Neuronal stem cell (in vitro differentiated cells): ENCODE measurements at places on chromosomes 5 and 9.

DNA sequence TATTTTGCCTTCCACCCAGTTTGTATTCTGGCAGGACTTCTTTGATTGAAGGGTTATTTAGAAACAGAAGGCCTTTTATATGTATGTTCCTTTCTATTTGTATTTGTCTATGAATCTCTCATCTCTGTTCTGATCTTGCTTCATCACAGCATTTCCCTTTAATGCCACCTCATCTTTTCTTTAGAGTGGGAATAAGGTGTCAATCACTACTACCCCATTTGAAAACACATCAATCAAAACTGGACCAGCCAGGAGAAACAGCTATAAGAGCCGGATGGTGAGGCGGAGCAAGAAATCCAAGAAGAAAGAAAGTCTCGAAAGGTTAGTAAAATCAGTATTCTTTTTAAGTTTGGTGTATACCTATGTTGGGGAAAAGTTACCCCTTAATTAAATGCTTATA lies 36.3 kb downstream of the CD180 start:
- no peak for DNase-seq

DNA sequence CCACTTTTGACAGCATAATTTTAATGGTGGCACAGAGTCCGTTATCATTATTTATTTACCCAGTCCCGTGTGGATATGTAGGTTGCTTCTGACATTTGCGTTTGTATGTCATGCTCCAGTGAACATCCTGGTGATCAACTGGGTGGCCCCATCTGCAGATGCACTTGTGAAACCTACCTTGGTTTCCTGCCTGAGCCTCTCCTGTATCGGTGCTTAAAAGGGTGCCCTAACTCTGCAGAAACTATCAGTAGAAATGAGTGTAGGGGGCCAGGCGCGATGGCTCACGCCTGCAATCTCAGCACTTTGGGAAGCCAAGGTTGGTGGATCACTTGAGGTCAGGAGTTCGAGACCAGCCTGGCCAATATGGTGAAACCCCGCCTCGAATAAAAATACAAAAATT lies 92.1 kb upstream of the IER5L start:
- no peak for DNase-seq

DNA sequence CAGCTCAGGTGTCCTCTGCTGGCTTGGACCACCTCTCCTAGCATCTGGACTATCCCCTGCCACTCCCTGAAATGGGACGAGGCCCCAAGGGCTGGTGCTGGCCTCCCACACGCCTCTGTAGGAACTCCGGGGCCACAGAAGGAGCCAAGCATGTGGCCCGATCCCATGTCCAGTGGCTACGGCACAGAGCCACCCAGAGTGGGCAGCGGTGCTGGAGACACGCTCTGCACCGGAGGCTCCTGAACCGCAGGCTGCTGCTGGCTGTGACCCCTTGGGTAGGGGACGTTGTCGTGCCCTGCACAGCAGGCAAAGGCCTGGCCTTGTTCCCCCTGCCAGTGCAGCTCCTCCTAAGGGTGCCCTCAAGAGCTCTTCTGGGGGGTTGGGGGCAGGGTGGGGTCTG lies 6.4 kb upstream of the CARD9 start:
- no peak for DNase-seq

DNA sequence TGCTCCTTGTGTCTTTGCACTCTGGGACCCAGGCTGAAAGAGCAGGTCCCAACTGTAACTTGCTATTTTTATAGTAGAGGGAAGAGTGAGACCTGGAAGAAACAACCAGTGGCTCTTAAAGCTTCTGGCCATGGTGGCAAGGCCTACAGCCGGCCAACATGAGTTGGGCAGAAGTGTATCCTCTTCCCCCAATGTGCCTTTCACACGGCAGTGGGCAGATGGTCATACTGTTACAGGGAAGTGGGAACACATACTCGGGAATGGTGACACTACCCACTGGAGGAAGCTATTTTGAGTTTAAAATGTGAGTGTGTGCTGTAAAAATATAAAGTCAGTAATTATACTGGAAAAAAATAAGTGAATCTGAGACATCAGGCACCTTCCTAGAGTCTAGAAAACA lies 116.0 kb downstream of the MVB12B start:
- DNase-seq, result no peak

DNA sequence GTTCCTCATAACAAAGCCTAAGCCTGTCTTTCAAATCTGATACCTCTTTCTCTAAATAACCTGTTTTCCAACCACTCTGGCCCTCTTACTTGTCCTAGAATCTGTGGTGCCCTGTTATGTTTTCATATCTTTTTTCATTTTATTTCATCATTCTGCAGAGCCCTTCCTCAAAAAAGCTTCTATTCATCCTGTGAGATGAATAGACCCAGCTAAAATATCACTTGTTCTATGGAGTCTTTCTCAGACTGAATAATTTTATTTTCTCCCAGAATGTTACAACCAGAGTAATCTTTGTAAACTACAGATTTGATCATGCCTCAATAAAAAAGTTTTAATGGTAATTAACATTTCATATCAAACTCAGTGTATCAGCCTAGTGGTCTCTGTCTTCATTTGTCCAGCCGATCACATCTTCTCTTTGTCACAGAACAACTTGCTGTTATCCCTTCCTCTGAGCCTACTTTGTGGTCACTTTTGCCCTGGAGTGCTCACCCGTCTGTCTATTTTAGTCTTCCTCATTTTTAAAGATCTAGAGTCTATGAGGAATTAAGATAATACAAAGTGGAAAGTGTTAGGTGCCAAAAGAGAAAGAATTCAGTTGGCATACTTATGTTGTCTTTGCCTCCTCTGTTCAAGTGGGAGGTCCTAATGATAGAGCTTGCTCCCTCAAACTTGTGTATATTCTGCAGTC lies 77.8 kb downstream of the ZCCHC7 start:
- DNase-seq, result no peak

GRCh38 chr5:100802208-100802607 lies 100.9 kb downstream of the ST8SIA4 start:
- DNase-seq, result no peak

GRCh38 chr5:144247131-144247530 lies 76.5 kb downstream of the KCTD16 start:
- DNase-seq, result no peak

GRCh38 chr5:3452622-3453021 lies 143.0 kb upstream of the IRX1 start:
- DNase-seq, result no peak

DNA sequence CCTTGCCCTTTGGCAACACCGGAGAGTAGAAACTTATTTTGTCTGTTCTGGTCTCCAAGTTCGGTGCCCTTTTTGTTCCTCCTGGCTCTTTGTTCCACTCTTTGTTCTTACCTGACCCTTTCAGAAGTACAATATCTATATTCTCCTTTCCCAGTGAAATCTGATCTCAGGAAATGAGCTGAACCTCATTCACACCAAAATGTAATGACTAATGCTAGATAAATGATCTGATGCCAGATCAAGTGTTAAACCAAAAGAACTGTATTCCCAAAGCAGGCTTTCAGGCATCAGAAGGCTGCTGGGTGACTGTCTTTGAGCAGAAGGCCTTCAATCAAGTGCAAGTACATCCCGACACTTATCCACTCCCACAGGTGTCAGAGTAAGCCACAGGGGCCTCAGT lies 156.4 kb downstream of the SPOCK1 start:
- no peak for DNase-seq

DNA sequence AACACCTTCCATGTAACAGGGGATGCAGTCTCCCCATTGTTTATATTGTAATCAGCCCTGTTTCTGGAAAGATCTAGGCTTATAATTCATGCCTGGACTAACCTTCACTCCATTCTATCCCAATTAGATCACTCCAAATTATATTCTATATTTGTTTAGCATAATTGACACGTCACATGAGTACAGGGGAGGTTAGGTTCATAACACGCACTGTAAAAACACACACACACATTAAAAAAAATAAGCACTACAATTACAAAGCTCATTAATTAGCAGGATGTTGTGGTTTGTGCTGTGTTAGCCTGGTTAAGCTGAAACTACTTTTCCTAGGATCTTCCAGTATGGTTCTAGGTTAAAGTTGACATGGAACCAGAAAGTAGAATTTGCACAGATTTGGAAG lies 126.0 kb downstream of the MLLT3 start:
- DNase-seq, result no peak

- no peak for DNase-seq
Observed at GRCh38 chr9:37566716-37567115, 9.5 kb downstream of the FBXO10 start.
